Left lung (tissue), 14 donors: ENCODE measurements at places on chromosomes 5 and 9. TPM values are rescaled to one million over a fixed set of nuclear protein-coding genes. Genes with fewer than 3 reads are reported as not detected.

The DMRT2 gene
- polyA plus RNA-seq = not detected

The LAMC3 gene
- polyA plus RNA-seq = 10.2 TPM

DNA sequence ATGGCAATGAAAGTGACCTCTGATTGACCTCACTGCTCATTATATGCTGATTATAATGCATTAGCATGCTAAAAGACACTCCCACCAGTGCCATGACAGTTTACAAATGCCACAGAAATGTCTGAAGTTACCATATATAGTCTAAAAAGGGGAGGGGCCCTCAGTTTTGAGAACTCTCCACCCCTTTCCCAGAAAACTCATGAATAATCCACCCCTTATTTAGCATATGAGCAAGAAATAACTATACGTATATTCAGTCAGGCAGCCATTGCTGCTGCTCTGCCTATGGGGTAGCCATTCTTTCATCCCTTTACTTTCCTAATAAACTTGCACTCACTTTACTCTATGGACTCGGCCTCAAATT is 163.1 kb downstream of the ESM1 start:
- no peak for DNase-seq

GRCh38 chr5:125541085-125541484 is 794.6 kb upstream of the ZNF608 start:
- DNase-seq = no peak

DNA sequence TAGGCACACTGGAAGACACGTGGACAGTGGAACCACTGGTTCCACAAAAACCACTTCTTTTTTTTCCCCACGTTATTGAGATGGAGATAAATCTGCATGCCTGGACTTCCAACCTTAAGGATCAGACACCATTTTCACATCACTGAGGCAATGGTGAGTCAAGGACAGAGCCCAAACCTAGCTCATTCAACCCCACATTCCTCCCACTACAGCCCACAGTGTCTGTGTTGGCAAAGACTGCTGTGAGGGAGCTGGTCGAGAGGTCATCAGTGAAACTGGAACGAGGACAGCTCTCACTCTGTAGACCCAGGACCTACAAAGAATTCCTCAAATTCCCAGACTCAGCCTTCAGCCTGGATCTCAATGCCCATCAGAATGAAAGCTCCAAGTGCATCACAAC is 74.8 kb downstream of the ABCA1 start:
- no peak for DNase-seq

GRCh38 chr5:17190799-17191391 is 26.5 kb upstream of the BASP1 start:
- DNase-seq = no peak
